Myocyte (in vitro differentiated cells): ENCODE measurements at places on chromosomes 7 and 10. TPM values are rescaled to one million over a fixed set of nuclear protein-coding genes. Genes with fewer than 3 reads are reported as not detected.

Gene CAV2
- total RNA-seq: 89.0 and 131 TPM in 2 replicates

Gene C10orf62
- 0.62 TPM in 1 of 2 replicates, not detected in the other for total RNA-seq

Gene GDF2
- not detected in 2 replicates for total RNA-seq

Gene IKZF1
- total RNA-seq: not detected in 2 replicates

Gene LBX1
- 11.7 and 14.1 TPM in 2 replicates for total RNA-seq

Gene TBX20
- not detected in 2 replicates for total RNA-seq

Gene EPHB4
- total RNA-seq: 63.7 and 84.1 TPM in 2 replicates

Gene GRM8
- total RNA-seq: 0.72 and 0.99 TPM in 2 replicates

Gene MYO3A
- not detected in 2 replicates for total RNA-seq

Gene HIPK2
- 23.5 and 26.4 TPM in 2 replicates for total RNA-seq

Gene SPDYE3
- not detected in 2 replicates for total RNA-seq

Gene TMEM236
- 0.13 and 0.31 TPM in 2 replicates for total RNA-seq

Gene NPC1L1
- total RNA-seq: not detected in 2 replicates

Gene UCN3
- total RNA-seq: not detected in 2 replicates

Gene ANKRD22
- 0.13 and 0.16 TPM in 2 replicates for total RNA-seq

Gene DTX2
- 14.4 and 21.7 TPM in 2 replicates for total RNA-seq

Gene GATAD1
- 41.6 and 44.6 TPM in 2 replicates for total RNA-seq

Gene FAM13C
- total RNA-seq: 58.0 and 59.0 TPM in 2 replicates

Gene FBXW4
- 27.7 and 35.1 TPM in 2 replicates for total RNA-seq

Gene SCRN1
- 86.0 and 94.5 TPM in 2 replicates for total RNA-seq

Gene EEF1AKMT2
- 13.0 and 18.3 TPM in 2 replicates for total RNA-seq

Gene GAD2
- total RNA-seq: not detected in 2 replicates

Gene NUDT13
- total RNA-seq: 2.6 and 4.6 TPM in 2 replicates

Gene MRPS24
- total RNA-seq: 173 and 200 TPM in 2 replicates

Gene OR6B1
- total RNA-seq: 0.03 TPM in 1 of 2 replicates, not detected in the other

Gene CHST3
- 49.3 and 57.5 TPM in 2 replicates for total RNA-seq

Gene TUBB8
- total RNA-seq: not detected in 2 replicates

Gene ERVW-1
- total RNA-seq: not detected in 2 replicates

Gene CADPS2
- 0.80 and 0.88 TPM in 2 replicates for total RNA-seq

Gene PNLIP
- not detected in 2 replicates for total RNA-seq

Gene FAM24B
- total RNA-seq: 5.0 and 10.1 TPM in 2 replicates

Gene ANKRD61
- 0.35 TPM in 1 of 2 replicates, not detected in the other for total RNA-seq

Gene PAOX
- total RNA-seq: 4.2 and 5.9 TPM in 2 replicates

Gene TET1
- 5.2 and 6.0 TPM in 2 replicates for total RNA-seq

Gene NRBF2
- 11.0 and 17.0 TPM in 2 replicates for total RNA-seq

Gene ERV3-1
- 24.6 and 27.8 TPM in 2 replicates for total RNA-seq

Gene CYP26A1
- not detected in 2 replicates for total RNA-seq

Gene TOMM7
- 89.6 and 272 TPM in 2 replicates for total RNA-seq

Gene ZCWPW1
- total RNA-seq: 4.9 and 8.3 TPM in 2 replicates

Gene PDE1C
- 0.03 and 0.10 TPM in 2 replicates for total RNA-seq

Gene MRM2
- total RNA-seq: 21.1 and 26.1 TPM in 2 replicates

Gene RAMP3
- total RNA-seq: not detected in 2 replicates

Gene IDI2
- not detected in 2 replicates for total RNA-seq

Gene SLC13A1
- total RNA-seq: not detected in 2 replicates

Gene PRKG1
- 14.8 and 26.7 TPM in 2 replicates for total RNA-seq

Gene SRGN
- 51.7 and 51.8 TPM in 2 replicates for total RNA-seq

Gene CYP2W1
- not detected in 2 replicates for total RNA-seq

Gene SLC18A3
- not detected in 2 replicates for total RNA-seq

Gene EGFR
- total RNA-seq: 22.5 and 32.4 TPM in 2 replicates

Gene STMP1
- total RNA-seq: 20.7 and 23.2 TPM in 2 replicates

Gene NXPH1
- total RNA-seq: 0.13 and 0.36 TPM in 2 replicates

Gene PIK3AP1
- total RNA-seq: 0.29 and 2.0 TPM in 2 replicates

Gene INHBA
- total RNA-seq: 5.8 TPM in 2 replicates

Gene NEURL1
- total RNA-seq: 10.6 and 12.1 TPM in 2 replicates

Gene PPP1R17
- not detected in 2 replicates for total RNA-seq
